Testis (tissue), 5 donors: ENCODE measurements at places on chromosomes 7 and 10.

GRCh38 chr7:85185424-85186082 is 1.3 kb downstream of the SEMA3D start:
- peak; percentile 77 for DNase-seq

DNA sequence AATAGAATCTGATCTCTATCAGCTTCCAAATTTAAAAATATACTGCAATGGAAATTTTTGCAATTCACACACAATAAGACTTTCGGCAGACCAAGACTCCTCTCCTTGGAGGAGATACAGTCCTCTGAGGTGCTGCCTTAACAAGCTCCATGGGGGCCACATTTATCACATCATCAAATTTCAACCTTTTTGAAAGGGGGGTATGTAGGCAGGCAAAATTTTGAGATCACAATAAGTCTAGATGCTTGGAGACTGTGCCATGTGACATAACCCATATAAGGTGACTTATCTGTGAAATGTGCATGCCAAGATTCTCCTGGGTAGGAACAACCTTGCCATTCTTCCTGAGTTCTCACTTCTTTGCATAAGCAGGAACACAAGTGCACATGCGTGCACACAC is at the start of gene OR2A12:
Gene OR2A12, plus strand, starts transcription at position 301 of the 400 bp plus-strand sequence. CDS start 8,830 bp downstream, outside the sequence.
- no peak for DNase-seq

DNA sequence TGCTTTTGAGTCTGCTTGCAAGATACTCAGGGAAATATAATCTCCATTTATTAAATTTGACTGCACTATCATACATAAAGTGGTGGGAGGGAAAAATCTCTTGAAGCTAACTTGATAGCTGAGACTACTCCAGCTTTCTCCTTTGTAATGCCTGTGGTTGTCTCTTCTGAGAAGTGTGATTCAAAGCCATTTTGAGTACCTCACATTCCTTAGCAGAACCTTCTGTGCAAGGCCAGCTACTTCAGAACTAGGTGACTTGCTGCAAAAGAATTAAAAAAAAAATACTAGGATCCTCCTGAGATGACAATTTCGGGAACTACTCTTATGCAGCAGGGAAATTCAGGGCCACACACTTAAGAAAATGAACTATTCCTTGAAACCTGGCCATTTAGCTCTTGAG is 294.8 kb downstream of the MDFIC start:
- no peak for DNase-seq

GRCh38 chr10:86098187-86098881 is 268.3 kb downstream of the GRID1 start:
- DNase-seq = no peak

DNA sequence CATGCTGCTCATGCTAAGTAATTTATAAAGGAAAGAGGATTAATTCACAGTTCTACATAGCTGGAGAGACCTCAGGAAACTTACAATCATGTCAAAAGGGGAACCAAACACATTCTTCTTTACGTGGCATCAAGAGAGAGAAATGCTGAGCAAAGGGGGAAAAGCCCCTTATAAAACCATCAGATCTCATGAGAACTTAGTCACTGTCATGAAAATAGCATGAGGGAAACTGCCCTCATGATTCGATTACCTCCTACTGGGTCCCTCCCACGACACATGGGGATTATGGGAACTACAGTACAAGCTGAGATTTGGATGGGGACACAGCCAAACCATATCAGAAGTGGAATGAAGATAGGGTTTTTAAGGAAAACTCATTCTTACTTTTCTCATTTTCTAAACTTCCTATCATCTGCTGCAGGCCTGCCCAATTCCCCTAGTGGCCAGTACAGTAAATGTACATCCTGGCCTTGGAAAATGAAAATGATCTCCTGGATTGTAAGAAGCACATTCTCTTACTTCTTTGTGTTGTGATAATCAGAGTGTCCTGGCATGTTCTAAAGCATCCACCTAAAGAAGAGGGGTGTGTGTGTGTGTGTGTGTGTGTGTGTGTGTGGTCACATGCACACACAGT is 421.5 kb downstream of the LRMDA start:
- no peak for DNase-seq

- DNase-seq = no peak
Measured at GRCh38 chr7:69801729-69802682, 203.7 kb downstream of the AUTS2 start.

DNA sequence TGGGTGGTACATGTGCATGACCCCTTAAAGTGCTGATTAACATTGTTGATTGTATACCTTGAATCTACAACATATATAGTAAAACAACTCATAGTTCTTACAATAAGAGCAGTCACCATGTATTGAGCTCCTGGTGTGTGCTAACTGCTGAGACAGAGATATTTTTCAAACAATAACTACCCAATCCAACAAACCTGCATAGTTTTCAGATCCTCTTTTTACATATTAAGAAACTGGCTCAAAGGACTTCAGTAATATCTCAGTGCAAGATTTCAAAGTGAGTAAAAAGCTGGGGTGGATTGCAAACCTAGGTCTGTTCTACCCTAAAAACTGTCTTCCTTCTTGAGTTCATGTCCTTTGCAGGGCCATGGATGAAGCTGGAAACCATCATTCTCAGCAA is 272.2 kb downstream of the SNX13 start:
- DNase-seq = no peak

- DNase-seq = no peak
Measured at GRCh38 chr10:100634034-100634433, 98.3 kb downstream of the HIF1AN start.

DNA sequence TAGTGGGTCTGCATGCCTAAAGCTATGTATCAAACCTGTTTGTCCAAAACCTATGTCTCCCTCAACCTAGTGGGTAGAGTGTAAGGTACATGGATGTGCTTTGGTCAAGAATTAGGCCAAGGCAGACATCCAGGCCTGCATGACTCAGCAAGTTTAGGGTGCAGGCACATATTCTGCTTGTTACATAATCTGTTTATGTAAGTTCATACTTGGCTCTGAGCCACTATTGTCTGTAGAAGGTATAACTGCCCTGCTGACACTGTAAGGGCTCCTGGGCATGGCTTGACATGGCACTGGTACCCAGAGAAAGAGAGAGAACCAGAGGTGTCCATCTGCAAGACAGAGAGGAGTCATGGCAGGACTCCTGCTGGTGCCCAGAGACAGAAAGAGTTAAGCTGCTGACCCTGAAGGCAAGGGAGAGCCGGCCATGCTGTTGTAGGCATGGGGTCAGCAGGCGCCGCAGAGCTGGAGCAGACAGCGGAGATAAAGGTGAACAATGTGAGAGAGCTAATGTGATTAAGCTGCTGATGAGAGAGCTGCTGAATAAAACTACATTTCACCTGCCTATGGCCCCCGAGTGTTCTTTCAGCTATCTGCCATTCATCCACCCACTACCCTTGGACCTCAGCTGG is 118.5 kb upstream of the TMEM106B start:
- DNase-seq = no peak
